ENCODE measurements at places on chromosomes 16 and 17.

GRCh38 chr17:41534899-41535546 is 6.9 kb upstream of the KRT19 start:
- no peak for DNase-seq

DNA sequence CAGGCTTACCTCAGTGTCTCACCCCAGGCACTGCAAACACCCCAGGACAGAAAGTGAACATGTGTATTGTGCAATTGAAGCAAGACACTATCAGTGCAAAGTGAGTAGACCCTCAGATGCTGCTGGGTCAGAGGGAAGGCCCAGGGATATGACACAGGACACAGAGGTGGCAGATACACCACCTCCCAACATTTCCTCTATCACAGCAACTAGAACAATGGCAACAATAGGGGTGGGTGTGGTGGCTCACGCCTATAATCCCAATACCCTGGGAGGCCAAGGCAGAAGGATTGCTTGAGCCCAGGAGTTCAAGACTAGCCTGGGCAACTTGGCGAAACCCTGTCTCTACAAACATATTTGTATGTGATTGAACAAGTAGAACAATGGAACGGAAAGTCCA is 22.5 kb downstream of the MILR1 start:
- no peak for DNase-seq

- DNase-seq, result no peak
These were observed 21.6 kb upstream of the MED9 start for GRCh38 chr17:17455173-17455572.

- DNase-seq, result peak; percentile 72
These were observed 207.7 kb downstream of the HS3ST3A1 start for GRCh38 chr17:13393841-13394710.

DNA sequence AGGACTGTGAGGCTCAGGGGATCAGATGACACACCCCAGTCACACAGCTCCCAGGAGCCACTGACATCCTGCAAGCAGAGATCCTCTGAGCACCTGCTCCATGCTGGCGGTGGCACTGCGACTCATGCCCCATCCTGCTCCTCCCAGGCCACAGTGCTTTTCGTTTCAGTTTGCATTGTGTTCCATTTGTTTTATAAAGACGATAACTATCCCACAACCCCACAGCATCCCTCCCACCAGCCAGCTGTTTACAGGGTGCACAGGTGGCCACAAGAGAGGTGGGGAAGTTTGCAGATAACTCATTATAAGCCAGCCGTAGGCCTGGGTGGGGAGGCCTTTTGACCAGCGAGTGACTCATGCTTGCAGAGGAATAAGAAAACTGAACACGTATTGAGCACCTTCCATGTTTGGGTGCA is 28.2 kb downstream of the BCO1 start:
- DNase-seq, result no peak

- DNase-seq, result no peak
These were observed 67.2 kb downstream of the USP22 start for GRCh38 chr17:20975566-20975965.

DNA sequence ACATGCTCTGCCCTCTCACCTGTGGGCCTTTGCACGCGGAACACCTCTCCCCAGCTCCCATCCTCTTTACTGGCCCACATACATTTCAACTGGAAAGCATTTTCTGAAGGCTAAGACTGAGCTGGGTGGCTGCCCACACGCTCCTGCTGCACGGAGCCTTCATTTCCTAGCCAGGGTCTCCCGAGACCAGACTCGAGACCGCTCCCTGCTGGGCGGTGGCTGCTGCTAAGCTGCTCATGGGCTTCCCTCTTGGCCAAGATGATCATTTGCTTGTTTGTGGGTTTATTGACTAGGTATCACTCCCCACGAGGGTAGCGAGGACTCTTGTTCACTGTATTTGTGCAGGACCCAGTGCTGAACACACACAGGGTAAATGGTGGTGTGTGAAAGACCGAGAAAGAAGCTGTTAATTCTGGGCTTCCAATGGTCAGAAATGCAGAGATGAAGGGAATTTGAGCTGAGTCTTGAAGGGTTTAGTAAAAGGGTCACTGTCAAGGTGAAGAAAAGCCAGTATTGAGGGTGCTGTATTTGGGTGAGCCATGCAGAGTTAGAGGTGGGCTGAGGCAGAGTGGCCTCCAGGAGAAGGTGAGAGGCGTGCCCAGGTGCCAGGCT is 907 bp downstream of the TRAPPC2L start:
- DNase-seq, result peak; percentile 75

DNA sequence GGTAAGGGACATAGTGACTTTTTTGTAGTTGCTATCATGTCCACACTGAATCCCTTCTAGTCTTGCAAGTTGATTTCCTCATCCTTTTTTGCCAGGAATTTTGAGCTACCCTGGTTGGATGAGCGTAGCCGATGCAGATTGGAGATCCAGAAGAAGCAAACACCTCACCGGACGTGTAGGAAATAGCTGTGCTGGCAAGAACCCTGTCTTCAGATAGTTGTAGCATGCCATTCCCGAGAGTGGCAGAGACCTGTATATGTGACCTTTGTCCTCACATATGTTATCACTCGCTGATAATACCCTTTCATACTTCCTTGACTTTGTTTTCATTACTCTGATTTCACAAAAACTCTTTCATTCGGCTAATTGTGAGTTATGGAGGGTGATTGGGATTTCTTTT is 6.2 kb upstream of the CASC3 start:
- DNase-seq, result no peak

DNA sequence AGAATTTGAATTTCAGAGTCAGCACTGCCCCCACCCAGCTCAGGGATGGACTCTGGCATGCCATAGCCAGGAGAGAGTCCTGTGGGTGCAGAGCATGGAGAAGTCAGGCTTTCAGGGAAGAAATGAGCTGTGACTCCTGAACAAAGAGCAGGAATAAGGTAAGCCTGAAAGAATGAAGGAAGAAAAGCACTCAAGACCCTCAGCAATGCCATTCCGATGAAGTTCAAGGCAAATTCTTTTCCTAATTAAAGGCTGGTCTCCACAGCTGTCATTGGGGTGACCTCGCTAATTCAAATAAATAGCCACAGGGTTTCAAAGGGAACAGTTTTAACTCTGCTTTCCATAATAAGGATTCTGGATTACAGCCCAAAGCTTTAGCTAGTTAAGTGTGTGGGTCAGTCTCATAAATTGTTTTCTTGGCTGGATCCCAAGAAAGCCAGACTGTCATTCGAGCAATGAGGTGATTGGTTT is 31.7 kb downstream of the TOM1L2 start:
- DNase-seq, result no peak

- DNase-seq, result no peak
These were observed 16.8 kb downstream of the ZNF750 start for GRCh38 chr17:82823004-82823403.

- no peak for DNase-seq
These were observed 4.4 kb upstream of the IRX5 start for GRCh38 chr16:54926166-54926838.

Measured in brain microvascular endothelial cell (primary cell).